Stimulated activated CD8-positive, alpha-beta memory T cell treated with anti-CD3 and anti-CD28 coated beads, Interleukin-7, amount 100 ng/mL, for 4 hours (primary cell): ENCODE measurements at places on chromosomes 5 and 9.

DNA sequence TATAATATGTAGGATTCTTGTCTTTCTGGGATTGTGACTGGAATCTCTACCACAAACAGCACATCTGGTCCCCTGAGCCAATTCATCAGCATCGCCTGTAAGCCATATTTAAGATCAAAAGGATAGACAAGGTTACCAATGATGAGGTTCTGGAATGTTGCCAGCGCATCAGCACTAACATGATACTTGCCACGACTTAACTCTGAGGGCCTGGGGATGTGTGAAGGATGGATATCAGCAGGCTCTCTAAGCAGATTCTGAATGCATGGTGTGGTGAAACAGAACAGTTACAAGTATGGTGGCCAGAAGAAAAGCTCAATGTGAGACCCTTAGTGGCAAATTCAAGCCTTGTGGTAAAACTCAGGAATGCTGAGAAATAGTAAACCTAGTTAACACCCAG, 143.0 kb downstream of the XRCC4 start:
- DNase-seq, result no peak

GRCh38 chr5:148398698-148399121, 15.0 kb downstream of the FBXO38 start:
- DNase-seq, result no peak

GRCh38 chr9:114072184-114073140, 5.6 kb downstream of the AMBP start:
- DNase-seq, result no peak

GRCh38 chr9:130981756-130982137, 27.2 kb upstream of the LAMC3 start:
- no peak for DNase-seq

DNA sequence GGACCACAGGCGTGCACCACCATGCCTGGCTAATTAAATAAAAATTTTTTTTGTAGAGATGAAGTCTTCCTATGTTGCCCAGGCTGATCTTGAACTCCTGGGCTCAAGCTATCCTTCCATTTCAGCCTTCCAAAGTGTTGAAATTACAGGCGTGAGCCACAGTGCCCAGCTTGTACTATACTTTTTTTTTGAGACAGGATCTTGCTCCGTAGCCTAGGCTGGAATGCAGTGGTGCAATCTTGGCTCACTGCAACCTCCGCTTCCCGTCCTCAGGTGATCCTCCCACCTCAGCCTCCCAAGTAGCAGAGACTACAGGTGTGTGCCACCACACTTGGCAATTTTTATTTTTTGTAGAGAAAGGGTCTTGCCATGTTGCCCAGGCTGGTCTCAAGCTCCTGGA, 5.3 kb upstream of the RAD23B start:
- DNase-seq, result no peak

- no peak for DNase-seq
These were observed 1061.9 kb upstream of the CDH18 start for GRCh38 chr5:21049901-21050300.

- no peak for DNase-seq
These were observed 476.6 kb upstream of the TNC start for GRCh38 chr9:115594557-115594956.

GRCh38 chr5:61141801-61142200, 20.5 kb downstream of the SMIM15 start:
- DNase-seq, result no peak

DNA sequence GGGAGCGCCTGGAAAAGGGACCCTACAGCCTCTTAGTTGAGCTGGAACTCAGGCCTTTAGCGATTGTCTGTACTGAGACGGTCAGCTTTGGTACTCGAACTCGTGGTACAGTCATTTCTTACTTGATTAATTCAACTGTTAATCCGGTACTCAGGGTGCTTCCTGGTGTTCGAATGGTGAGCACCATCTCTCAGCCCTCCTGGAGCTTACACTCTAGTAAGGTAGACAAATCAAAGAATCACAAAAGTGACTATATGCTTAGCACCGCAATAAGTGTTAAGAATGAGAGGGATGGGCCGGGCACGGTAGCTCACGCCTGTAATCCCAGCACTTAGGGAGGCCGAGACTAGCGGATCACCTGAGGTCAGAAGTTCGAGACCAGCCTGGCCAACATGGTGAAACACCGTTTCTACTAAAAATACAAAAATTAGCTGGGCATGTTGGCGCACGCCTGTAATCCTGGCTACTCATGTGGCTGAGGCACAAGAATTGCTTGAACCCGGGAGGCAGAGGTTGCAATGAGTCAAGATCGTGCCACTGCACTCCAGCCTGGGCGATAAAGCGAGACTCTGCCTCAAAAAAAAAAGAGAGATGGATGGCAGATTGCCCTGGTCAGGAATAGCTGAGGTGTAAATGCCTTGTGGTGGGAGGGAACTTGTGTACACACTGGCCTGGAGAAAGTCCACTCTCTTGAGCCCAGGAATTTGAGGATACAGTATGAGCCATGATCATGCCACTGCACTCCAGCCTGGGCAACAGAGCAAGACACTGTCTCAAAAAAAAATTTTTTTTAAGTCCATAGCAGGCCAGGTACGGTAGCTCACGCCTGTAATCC, 981 bp downstream of the TCOF1 start:
- no peak for DNase-seq

DNA sequence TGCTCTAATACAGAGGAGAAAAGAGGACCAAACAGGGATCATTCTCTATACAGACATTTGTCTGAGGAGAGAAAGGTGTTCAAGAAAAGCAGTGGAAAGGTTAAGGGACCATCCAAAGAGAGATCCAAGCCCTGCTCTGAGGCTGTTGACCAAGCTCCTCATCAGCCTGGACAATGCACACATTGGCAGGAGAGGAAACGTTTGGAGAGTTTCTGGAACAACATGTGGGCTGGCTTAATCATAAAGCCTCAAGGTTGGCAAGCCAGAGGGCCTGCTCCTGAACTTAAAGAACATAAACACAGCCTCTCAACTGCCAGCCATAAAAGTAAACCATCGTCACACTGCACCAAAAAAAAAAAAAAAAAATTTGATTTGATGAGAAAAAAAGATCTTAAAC, 184.4 kb upstream of the SLC12A2 start:
- no peak for DNase-seq

DNA sequence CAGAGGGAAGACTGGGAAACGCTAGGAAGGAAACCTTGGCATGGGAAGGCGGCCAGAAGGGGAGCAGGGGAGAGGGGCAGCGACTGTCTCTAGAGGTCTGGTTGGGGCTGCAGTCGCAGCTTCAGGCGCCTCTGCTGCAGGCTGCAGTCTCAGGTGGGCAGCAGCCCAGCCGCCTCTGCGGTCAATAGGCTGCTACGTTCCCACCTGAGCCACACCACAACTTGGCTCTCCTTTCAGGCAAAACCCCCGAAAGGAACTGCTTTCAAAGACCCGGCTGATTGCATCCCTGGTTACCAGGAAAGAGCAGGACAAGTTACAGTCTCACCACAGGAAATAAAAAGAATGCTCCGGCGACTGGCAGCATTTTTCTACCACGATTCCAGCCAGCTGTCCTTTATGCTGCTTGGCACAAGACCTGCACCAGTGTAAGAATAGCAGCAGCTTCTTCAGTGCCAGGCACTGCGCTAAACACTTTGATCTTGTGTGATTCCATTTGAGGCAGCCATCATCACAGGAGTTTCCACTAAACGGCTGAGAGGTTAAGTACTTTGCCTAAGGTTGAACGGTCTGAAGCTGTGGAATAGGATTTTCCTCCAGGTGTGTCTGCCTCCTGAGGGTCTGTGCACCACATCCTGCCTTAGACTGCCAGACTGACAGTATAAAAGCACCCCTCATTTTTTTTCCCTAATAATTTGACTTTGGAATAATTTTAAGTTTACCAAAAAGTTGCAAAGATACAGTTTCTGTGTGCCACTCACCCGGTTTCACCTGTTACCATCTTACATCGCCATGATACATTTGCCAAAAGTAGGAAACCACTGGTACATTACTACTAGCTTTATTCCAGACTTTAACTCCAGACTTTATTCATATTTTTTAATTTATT, 7.5 kb downstream of the RPS14 start:
- DNase-seq, result no peak

- no peak for DNase-seq
These were observed 2212.2 kb upstream of the ACO1 start for GRCh38 chr9:30172206-30172605.

GRCh38 chr5:179294891-179295777, 50.1 kb downstream of the ADAMTS2 start:
- no peak for DNase-seq

GRCh38 chr5:55821731-55822512, 29.2 kb upstream of the IL31RA start:
- no peak for DNase-seq

DNA sequence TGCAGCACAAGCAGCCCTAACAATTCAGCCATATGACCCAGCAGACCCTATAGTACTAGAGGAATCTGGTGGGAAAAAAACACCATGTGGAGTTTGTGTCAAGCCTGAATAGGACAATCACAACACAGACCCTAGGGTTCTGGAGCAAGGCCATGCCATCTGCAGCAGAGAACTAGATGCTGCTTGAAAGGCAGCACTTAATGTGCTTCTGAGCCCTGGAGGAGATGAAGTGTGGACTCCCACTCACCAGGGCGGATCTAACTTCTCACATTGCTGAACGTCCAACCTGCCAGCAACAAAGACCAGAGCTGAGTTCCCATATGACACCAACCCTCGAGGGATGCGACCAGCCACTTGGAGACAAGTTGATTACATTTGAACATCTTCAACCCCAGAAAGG, 43.2 kb downstream of the GABBR2 start:
- no peak for DNase-seq

GRCh38 chr5:149360272-149360671, 2.4 kb downstream of the PCYOX1L start:
- no peak for DNase-seq

- no peak for DNase-seq
These were observed 142.7 kb downstream of the PIP5K1B start for GRCh38 chr9:68847765-68848164.

GRCh38 chr5:128537221-128537999, 635 bp downstream of the FBN2 start:
- no peak for DNase-seq

DNA sequence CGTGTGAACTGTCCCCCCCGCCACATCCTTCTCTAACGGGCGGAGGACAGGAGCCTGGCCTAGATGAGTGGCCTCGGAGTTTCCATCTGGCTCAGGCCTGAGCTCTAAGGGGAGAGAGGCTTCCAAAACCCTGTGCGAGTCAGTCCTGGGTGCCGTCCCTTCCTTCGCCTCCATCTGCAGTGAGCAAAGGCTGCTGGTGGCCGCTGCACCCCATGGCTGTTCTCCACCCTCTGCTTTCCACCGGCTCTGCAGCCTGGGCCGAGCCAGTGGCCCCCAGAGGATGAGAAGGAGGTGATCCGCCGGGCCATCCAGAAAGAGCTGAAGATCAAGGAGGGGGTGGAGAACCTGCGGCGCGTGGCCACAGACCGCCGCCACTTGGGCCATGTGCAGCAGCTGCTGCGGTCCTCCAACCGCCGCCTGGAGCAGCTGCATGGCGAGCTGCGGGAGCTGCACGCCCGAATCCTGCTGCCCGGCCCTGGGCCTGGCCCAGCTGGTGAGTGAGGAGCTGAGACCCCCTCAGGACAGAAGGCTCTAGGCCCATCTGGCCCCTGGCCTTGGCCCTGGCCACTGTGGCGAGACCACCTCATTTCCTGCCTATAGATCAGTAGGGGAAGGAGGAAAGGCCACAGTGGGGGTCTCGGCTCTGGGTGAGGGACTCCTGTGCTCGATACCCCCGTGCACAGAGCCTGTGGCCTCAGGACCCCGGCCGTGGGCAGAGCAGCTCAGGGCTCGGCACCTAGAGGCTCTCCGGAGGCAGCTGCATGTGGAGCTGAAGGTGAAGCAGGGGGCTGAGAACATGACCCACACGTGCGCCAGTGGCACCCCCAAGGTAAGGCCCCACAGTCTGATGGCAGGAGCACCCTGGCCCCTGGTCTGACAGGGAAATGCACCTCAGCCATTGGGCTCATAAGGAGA, 3.0 kb downstream of the PKN3 start:
- DNase-seq, result no peak

DNA sequence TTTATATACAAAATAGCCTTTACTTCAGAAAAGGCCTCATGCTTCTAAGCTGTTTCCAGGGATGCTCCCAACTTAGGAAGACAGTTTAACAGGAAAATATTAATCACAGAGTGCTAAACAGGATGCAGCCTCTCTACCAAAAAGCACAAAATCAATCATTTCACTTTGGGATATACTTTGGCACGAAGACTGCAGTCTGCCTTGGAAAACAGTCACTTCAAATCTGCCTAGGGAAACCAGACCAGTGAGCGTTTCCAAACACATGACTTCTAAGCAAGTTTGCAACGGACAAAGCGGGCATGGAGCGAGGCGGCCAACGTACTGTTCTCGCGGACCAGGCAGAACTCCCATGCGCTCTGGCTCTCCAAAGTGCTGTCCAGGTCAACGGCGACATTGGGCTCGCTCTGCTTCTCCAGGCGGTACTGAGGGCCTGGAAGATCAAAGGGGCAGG, 201.0 kb downstream of the MAPKAP1 start:
- DNase-seq, result no peak

DNA sequence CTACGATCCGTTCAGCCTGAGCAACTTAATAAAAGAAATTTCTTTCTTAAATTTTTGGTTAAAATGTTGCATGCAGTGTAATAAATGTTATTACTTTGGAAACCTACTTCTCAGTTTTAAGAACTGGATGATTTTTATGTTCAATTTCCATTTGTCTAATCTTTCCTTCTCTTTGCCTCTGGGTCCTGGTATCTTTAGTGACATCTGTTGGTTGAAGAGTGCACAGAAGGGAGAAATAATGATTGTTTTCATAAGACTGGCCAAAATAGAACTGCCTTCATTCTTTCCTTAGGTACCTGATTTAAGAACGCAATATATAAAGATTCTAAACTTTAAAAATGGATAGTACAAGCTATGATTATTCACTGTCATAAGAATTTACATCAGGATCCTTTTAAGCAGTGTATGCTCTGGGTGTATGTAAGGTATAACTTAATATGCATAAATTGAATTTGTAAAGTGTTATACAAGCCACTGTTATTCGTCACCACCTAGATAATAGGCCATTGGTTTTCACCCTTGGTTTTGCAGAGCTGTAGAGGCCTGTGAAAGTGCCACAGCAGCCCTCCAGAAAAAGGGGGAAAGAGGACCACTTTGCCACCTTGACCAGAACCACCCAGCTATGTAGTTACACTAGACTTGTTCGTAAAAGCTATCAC, 82.8 kb upstream of the TLX3 start:
- DNase-seq, result no peak

DNA sequence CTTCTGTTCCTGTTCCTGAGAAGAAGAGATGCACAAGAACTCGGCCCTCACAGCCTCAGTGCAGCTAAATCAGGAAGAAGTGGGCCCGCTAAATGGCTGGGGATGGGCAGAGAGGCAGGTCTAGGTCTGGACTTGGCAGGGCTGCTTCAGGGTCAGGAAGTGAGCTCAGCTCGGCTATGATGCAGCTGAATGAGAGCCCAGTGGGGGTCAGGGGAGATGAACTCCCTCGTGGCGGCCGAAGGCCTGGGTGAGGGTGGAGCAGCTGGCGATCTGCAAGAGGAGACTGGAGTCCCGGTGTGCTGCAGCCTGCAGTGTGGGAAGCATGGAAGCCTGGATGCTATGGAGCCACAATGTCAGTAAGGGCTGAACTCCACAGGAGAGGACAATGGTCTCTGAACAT, 466.2 kb downstream of the SPOCK1 start:
- no peak for DNase-seq

GRCh38 chr5:79872291-79872690, 118.8 kb downstream of the MTX3 start:
- no peak for DNase-seq

GRCh38 chr9:137380606-137381005, 42.4 kb downstream of the EXD3 start:
- no peak for DNase-seq

GRCh38 chr5:32445831-32446614, 1.5 kb upstream of the ZFR start:
- DNase-seq, result no peak

- no peak for DNase-seq
These were observed 12.7 kb upstream of the DNAH5 start for GRCh38 chr5:13957032-13957645.
